ENCODE measurements at places on chromosomes 13 and 19.

DNA sequence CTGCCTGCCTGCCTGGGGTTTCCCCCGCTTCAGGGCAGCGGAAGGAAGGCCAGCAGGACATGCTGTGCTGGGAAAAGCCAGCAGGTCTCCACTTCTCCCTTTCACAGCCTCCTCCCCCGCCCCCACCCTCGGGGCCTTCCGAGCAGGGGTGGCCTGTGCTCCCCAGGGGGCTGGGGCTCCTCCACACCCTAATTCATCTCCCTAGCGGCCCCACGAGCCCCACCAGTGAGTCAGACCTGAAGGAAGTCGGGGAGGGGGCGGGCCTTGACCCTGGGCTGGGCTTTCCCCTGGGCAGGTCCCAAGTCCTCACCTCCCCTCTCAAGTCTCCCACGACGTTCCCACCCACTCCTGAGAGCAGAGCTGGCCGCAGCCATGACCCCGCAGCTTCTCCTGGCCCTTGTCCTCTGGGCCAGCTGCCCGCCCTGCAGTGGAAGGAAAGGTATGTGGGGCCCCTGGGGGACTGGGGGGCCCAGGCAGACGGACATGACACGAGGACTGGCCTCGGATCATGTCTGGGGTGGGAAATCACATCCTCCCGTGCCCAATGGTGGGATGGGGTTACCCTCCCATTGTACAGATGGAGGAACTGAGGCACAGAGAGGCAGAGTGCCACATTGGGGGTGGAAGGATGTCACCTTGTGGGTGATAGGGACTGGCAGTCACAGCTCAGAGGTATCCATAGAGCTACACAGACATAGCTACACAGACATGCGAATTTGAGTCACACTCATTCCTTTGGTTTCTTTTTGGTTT, at the start of gene EBI3:
Gene EBI3, plus strand, starts transcription at position 345 of the 753 bp plus-strand sequence. Its CDS starts 28 bp downstream, at position 373.
- H3K4me1 ChIP-seq: no peaks in the 10 kb centered on the region
- H3K27ac ChIP-seq: no peak within 1 kb of the TSS
- no peak within 1 kb of the TSS for H3K4me3 ChIP-seq
- H3K27me3 ChIP-seq: no peaks in the 10 kb centered on the region

DNA sequence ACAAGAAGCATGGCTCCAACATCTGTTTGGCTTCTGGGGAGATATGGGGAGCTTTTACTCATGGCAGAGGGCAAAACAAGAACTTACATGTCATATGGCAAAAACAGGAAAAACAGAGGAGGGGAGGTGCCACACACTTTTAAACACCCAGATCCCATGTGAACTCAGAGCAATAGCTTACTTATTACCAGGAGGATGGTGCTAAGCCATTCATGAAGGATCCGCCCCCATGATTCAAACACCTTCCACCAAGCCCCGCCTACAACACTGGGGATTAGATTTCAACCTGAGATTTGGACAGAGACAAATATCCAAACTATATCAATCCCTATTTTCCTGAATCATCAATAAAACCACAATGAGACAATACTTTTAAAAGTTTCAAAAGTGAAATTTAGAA, 712.1 kb downstream of the PCDH9 start:
- DNase-seq: no peak
- H3K4me3 ChIP-seq: no peak overlapping the region
- H3K4me1 ChIP-seq: no peaks in the 10 kb centered on the region
- H3K36me3 ChIP-seq: no peaks in the 10 kb centered on the region

- peaks cover 15% of the 10 kb centered on the region for H3K27me3 ChIP-seq
- no peak overlapping the region for H3K27ac ChIP-seq
- no peaks in the 10 kb centered on the region for H3K36me3 ChIP-seq
- H3K4me3 ChIP-seq: peak overlapping the region; percentile 28
- no peak for DNase-seq
Observed at GRCh38 chr19:17025991-17026658, 485 bp downstream of the CPAMD8 start.

GRCh38 chr13:52374389-52374788, 31.6 kb downstream of the THSD1 start:
- no peak overlapping the region for H3K27ac ChIP-seq
- H3K27me3 ChIP-seq: no peaks in the 10 kb centered on the region
- H3K36me3 ChIP-seq: no peaks in the 10 kb centered on the region
- DNase-seq: no peak
- peaks cover 18% of the 10 kb centered on the region for H3K4me1 ChIP-seq
- no peak overlapping the region for H3K4me3 ChIP-seq

- no peak for DNase-seq
- no peaks in the 10 kb centered on the region for H3K4me1 ChIP-seq
- no peak overlapping the region for H3K4me3 ChIP-seq
Observed at GRCh38 chr13:73991384-73991783, 142.8 kb downstream of the KLF12 start.

DNA sequence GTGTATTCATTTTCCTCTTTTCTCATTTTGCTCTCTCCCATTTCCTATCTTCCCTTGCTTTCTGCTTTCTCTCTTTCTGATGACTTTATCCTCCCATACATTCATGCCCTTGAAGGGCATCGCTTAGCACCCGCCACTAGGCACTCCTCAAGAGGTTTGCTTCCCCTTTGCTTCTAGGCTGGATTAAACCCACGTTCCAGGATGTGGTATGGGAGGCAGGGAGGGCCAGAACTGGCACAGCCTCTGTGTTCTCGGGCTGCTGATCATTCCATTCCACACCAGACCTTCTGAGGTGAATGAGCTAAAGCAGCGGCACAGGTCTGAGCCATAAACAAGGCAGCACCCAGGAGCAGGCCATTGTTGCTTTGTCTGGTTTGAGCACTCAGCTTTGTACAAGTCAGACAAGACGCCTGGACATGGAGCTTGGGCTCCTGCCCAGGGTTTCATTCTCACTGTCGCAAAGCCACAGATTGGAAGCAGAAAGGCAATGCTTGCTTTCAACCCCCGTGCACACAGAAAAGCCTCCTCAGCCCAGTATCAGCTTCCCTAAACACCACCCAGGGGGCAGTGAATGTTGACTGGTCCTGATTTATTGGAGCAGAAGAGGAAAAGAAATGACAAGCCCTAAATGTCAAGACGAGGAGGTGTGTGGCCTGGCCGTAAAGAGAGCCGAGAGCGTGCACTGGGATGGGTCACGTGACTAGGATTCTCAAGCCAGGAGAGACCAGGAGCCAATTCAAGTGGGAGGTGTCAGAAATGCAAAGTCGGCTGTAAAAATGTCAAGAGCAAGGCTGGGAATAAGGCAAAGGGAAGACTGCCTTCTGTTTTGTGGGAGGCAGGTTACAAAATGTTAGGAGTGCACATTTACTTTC, 218.0 kb upstream of the SERP2 start:
- no peaks in the 10 kb centered on the region for H3K36me3 ChIP-seq
- H3K4me1 ChIP-seq: peaks cover 23% of the 10 kb centered on the region

GRCh38 chr19:56637976-56638555, 4.9 kb upstream of the SMIM17 start:
- H3K27me3 ChIP-seq: no peaks in the 10 kb centered on the region
- no peak overlapping the region for H3K4me3 ChIP-seq
- H3K4me1 ChIP-seq: no peaks in the 10 kb centered on the region
- no peaks in the 10 kb centered on the region for H3K36me3 ChIP-seq
- no peak for DNase-seq
- H3K27ac ChIP-seq: no peak overlapping the region

DNA sequence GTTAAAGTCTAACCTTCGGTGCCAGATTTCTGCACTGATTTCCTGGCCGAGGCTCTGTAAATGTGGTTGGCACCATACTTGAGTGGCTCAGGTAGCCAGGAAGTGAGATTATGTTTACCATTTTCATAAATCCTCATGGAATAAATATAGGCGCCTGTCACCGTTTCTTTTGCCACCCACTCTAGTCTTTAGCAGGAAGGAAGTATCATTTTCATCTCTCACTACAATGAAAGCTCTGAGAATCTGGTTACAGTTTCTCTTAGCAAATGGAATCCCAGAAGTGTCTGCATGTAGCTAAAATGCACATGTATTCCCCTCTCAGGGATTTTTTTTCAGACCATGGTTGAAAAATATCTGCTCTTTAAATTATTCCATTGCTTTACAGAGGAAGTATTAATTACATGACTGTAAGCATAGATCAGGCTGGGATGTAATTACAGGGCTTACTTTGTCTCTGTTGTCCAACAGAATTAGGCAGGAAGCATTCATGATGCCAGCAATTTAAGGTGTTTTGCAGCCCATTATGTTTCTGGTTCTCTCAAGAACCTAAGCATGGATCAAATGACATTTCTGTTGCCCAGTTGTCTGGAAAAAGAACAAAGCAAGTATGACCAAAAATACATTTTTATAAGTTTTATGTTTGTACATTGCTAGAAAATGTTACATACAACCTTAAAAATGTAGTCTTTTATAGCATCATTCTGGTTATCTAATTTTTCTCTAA, 221.7 kb upstream of the SPRY2 start:
- no peak overlapping the region for H3K4me3 ChIP-seq
- no peaks in the 10 kb centered on the region for H3K4me1 ChIP-seq
- no peaks in the 10 kb centered on the region for H3K36me3 ChIP-seq
- H3K27ac ChIP-seq: no peak overlapping the region
- no peak for DNase-seq
- no peaks in the 10 kb centered on the region for H3K27me3 ChIP-seq

GRCh38 chr19:45767410-45767880, 1.6 kb downstream of the SIX5 start:
- no peaks in the 10 kb centered on the region for H3K27me3 ChIP-seq
- DNase-seq: no peak
- peak overlapping the region; percentile 95 for H3K4me3 ChIP-seq
- H3K27ac ChIP-seq: peak overlapping the region; percentile 86
- H3K36me3 ChIP-seq: no peaks in the 10 kb centered on the region

DNA sequence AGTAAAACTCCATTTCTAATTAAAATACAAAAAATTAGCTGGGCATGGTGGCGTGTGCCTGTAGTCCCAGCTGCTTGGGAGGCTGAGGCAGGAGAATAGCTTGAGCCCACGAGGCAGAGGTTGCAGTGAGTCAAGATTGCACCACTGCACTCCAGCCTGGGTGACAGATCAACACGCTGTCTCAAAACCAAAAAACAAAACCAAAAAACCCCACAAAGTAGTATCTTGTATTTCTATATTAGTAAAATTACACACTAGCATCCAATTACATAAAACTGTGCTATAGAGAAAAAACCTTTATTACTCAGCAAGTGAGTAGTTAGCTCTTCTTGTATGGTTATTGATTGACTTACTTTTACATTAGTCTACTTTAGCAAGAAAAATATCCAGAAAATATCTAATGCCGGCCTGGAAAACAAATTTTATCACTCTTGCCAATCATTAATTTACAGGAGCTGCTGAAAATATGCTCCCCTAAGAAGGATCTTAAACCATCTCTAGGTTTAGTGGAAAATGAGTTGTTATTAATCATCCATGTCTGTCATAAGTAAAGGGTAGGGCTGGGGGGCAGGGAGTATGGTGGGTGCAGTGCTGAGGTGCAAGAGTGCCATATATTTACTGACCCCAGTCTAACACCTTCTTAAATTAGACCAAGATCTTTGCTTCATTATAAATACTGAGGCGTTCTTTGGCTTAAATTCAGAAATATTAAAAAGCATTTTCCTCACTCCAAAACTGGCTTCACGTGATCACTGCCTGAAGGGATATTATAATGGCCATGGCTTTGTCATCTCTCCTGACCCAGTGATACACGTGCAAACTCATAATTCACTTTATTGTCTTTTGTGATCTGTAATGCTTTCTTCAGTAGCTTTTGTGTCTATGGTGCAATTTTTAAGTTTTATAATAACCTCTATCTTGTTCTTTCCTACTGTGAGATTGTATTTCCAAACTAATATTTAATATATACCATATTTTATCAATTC, 44.1 kb downstream of the UBL3 start:
- H3K27ac ChIP-seq: no peak overlapping the region
- H3K4me3 ChIP-seq: no peak overlapping the region
- no peaks in the 10 kb centered on the region for H3K4me1 ChIP-seq
- no peaks in the 10 kb centered on the region for H3K36me3 ChIP-seq
- DNase-seq: no peak

Measured in RWPE2 (cell line).